ENCODE measurements at places on chromosomes 7 and 10.
A peak's percentile ranks its signal among the peaks of the same experiment; 100 is the strongest.

DNA sequence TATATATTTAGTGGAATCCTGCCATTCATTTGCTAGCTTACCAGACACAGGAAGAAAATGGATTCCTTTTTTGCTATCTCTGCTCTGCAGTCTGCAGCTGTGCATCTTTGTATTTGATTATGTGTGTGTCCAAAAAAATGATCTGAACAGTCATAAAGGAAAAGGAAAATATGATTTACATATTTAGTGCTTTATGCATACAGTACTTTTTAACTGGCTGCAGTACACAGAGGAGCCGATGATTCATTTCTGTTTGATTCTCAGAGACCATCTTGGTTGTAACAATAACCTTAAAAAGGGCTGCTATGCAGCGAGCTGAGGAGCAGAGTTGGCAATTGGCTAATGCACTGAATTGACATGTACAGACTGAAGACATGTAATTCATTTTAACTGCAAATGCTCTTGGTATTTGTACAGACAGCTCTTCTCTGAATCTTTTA, 151.3 kb upstream of the FZD1 start:
- DNase-seq, result no peak

DNA sequence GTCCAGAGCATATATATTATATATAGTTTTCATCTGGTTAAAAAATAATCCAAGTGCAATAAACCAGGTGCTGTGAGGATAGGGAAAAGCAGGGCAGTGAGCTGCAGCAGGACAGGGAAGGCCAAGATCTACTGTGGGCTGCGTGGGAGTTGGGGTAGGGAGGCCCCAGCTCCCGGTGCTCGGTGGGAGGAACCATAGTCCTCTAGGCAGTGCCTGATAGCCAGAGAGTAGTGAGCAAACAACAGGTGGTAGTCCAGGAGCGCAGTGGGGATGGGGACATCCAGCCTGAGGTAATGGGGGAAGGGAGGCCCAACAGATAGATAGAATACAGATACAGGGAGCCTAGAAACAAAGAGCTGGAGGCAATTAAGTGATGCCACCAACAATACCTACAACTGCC, 4.1 kb upstream of the BMPR1A start:
- peak; percentile 44 for DNase-seq

GRCh38 chr10:129710510-129710847, 243.4 kb downstream of the MGMT start:
- no peak for DNase-seq

- DNase-seq, result no peak
Measured at GRCh38 chr10:12892924-12893323, 108.6 kb downstream of the CCDC3 start.

DNA sequence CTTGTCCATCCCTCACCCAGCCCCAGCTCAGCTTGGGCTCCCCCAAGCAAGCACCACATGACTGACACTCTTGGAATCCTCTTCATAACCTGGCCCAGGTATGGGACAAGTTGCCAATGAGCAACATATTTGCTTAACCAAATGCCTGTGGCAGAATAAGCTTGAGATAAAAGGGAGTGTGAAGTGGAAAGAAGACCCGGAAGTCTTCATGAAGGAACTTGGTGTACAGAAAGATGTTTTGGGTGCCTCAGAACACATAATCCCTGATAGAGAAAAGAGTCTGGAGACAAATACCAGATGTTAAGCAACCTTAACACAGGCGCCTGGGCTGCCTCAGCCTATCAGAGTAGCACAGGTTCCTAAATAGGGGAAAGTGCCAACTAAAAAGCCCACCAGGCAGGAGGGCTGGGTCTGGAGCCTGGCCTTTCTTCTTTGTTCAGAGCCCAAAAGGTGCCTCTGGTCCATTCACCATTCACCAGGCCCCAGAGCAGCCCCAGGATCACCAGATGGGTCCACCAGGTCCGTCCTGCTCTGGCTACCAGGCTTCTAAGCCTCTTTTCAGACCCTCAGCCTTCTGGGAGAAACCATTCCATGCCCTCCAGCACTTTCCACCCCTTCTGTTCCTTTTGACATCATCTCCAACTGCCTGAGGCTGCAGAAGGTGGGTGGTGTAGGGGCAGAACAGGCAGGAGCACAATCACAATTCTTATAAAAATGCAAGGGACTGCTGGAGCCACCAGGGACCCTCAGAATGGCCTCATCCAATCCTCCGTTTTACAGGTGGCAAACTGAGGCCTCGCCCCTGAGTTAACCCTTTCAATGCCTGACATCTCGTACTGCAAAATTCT, 22.6 kb downstream of the KCNMA1 start:
- no peak for DNase-seq

DNA sequence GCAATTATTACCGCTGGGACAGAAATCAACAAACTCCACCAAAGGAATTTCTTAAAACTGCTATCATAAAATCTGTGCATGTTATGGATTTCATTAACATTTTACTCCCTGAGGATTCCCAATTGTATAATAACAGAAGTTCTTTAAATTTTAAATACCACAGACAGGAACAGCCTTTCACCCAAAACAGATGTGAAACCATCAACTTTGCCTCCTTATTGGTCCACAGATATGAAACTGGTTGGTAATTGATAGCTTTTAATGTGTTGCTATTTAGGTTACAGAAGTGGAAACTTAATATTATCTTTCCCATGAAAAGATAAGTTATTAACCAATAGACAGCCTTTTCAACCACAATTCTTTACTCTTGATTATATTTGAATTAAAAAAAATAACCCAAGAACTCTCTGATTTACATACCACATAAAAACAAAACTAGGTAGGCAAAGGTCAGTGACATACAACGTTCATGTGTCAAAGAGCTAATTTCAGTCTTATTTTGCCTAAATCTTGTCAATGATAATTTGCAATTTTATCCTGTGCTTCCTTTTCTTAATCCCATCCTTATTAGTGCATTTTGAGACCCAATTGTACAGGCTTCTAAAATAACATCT, 90.0 kb downstream of the NRP1 start:
- no peak for DNase-seq

DNA sequence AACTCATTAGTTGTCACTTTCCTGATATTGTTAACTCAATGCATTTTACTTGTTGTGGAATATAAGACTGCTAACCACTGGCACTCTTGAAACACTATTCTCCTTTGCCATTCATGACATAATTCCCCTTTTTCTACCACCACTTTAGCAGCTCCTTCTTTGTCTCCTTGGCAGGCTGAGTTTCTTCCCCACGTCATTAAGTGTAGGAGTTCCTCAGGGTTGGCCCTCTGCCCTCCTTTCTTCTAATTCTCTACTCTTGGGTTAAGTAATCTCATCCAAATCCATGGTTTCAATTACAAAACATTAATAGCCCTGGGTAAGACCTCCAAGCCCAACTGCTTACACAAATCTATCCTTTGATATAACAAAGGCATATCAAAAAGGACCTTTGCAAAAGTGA, 175.1 kb downstream of the HGF start:
- no peak for DNase-seq

- no peak for DNase-seq
Measured at GRCh38 chr10:53489335-53490182, 717.0 kb upstream of the MBL2 start.

Measured in OCI-M1 (cell line).